Large intestine (tissue), 12 donors: ENCODE measurements at places on chromosomes 3 and 15. TPM values are rescaled to one million over a fixed set of nuclear protein-coding genes. Genes with fewer than 3 reads are reported as not detected.

Gene ST8SIA2
- polyA plus RNA-seq = 2.2 TPM

Gene P2RY14
- polyA plus RNA-seq = 2.8 TPM

Gene RASGRF1
- 0.61 TPM for polyA plus RNA-seq

Gene DHX30
- 44.5 TPM for polyA plus RNA-seq

Gene CHDH
- 10.3 TPM for polyA plus RNA-seq

Gene IMPG2
- 0.57 TPM for polyA plus RNA-seq

Gene HIGD2B
- polyA plus RNA-seq = not detected

Gene NOX5
- polyA plus RNA-seq = 0.16 TPM

Gene QARS1
- polyA plus RNA-seq = 291 TPM

Gene DUOX1
- 2.6 TPM for polyA plus RNA-seq

Gene TRAT1
- polyA plus RNA-seq = 1.2 TPM

Gene GP9
- polyA plus RNA-seq = 0.18 TPM

Gene LAMB2
- polyA plus RNA-seq = 209 TPM

Gene IVD
- polyA plus RNA-seq = 51.2 TPM

Gene A4GNT
- polyA plus RNA-seq = 0.07 TPM

Gene HYAL1
- 2.1 TPM for polyA plus RNA-seq

Gene CYP11A1
- polyA plus RNA-seq = 0.55 TPM

Gene FAM3D
- 6.2 TPM for polyA plus RNA-seq

Gene DAZL
- not detected for polyA plus RNA-seq

Gene SAMD7
- not detected for polyA plus RNA-seq

Gene ARL14
- polyA plus RNA-seq = 5.9 TPM

Gene UBL7
- polyA plus RNA-seq = 41.2 TPM

Gene SNX33
- 16.6 TPM for polyA plus RNA-seq

Gene LRRC34
- 2.1 TPM for polyA plus RNA-seq

Gene HACD2
- polyA plus RNA-seq = 75.2 TPM

Gene CRABP1
- 16.9 TPM for polyA plus RNA-seq

Gene RTP3
- polyA plus RNA-seq = not detected

Gene SLC12A1
- polyA plus RNA-seq = 0.10 TPM

Gene AGTR1
- polyA plus RNA-seq = 1.3 TPM

Gene MOBP
- polyA plus RNA-seq = 0.10 TPM

Gene DNAJA4
- 27.3 TPM for polyA plus RNA-seq

Gene SPTBN5
- polyA plus RNA-seq = 1.7 TPM

Gene ITIH4
- polyA plus RNA-seq = 4.3 TPM

Gene TEX55
- not detected for polyA plus RNA-seq

Gene HYPK
- polyA plus RNA-seq = 6.0 TPM

Gene FGF12
- polyA plus RNA-seq = 2.1 TPM

Gene SLC22A13
- 0.34 TPM for polyA plus RNA-seq

Gene RPN1
- polyA plus RNA-seq = 201 TPM

Gene VEPH1
- 0.63 TPM for polyA plus RNA-seq

Gene SLC35G2
- polyA plus RNA-seq = 3.4 TPM

Gene GPR62
- 0.18 TPM for polyA plus RNA-seq

Gene LOXL1
- 8.5 TPM for polyA plus RNA-seq

Gene FAM107A
- polyA plus RNA-seq = 1.3 TPM

Gene CDC25A
- 5.3 TPM for polyA plus RNA-seq

Gene ZDHHC23
- 9.9 TPM for polyA plus RNA-seq

Gene PAQR5
- 3.4 TPM for polyA plus RNA-seq

Gene SYNPR
- 0.87 TPM for polyA plus RNA-seq

Gene ATP2B2
- 1.5 TPM for polyA plus RNA-seq

Gene MASP1
- polyA plus RNA-seq = 56.6 TPM

Gene C3orf70
- 10.2 TPM for polyA plus RNA-seq

Gene TMC3
- 6.2 TPM for polyA plus RNA-seq
